Pancreas (tissue), 10 donors: ENCODE measurements at places on chromosomes 12 and 14. TPM values are rescaled to one million over a fixed set of nuclear protein-coding genes. Genes with fewer than 3 reads are reported as not detected.

KRT81 gene
- total RNA-seq, result not detected

EML1 gene
- 12.1 TPM for total RNA-seq

C12orf56 gene
- total RNA-seq, result not detected

MYH7 gene
- 0.19 TPM for total RNA-seq

MIPOL1 gene
- 5.3 TPM for total RNA-seq

SPIC gene
- total RNA-seq, result not detected

KRT79 gene
- not detected for total RNA-seq

PROX2 gene
- total RNA-seq, result not detected

OR6C2 gene
- not detected for total RNA-seq

RTL1 gene
- total RNA-seq, result not detected

KCNA5 gene
- total RNA-seq, result 1.9 TPM

MGAT2 gene
- total RNA-seq, result 24.4 TPM

DPF3 gene
- total RNA-seq, result 1.2 TPM

E2F7 gene
- total RNA-seq, result 0.53 TPM
